Activated T-cell treated with anti-CD3 and anti-CD28 coated beads for 24 hours (primary cell): ENCODE measurements at places on chromosomes 12 and 14.

GRCh38 chr12:234019-234418 is 20.1 kb upstream of the SLC6A12 start:
- DNase-seq = no peak

GRCh38 chr12:113658006-113658655 is 186.5 kb upstream of the LHX5 start:
- DNase-seq = no peak

DNA sequence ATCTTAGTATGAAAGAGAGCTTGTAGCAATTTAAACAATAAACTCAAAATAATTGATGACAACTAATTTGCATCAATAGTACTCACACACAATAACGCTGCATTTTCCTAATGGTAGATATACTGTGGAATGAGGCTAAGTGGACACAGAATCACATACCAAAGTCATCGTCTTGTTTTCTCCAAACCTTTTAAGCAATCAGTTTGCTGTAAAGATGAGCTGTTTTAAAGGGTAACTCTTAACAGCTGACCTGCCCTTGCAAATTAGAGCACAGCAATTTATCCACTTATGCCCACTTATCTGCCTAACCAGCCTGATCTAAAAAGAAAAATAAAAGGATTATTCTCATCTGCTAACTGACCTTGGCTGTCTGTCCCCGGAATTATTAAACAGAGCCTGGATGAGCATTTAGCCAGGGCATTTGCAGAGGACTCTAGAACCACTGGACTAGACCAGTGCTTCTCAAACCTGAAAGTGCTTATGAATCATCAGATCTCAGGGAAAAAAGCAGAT is 174.3 kb upstream of the BCL2L14 start:
- DNase-seq = no peak

DNA sequence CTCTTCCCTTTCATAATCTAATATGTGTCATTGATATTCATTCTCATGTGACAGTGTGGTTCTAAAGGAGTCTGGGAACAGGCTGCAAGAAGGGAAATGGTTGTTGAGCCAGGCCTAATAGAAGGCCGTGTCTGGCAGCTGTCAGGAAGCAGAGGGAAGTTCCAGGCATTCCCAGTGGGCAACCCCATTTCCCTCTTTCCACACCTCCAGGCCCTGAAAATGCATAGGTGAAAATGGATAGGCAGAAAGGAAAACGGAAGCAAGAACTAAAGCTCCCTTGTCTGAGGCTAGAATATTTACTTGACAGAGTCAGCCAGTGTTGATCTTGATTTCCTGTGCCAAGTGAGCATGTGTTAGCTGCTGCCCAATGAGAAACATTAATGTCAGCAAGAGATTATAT is 97.7 kb downstream of the PPM1A start:
- DNase-seq = no peak

GRCh38 chr12:28893365-28893764 is 255.7 kb upstream of the FAR2 start:
- DNase-seq = no peak

DNA sequence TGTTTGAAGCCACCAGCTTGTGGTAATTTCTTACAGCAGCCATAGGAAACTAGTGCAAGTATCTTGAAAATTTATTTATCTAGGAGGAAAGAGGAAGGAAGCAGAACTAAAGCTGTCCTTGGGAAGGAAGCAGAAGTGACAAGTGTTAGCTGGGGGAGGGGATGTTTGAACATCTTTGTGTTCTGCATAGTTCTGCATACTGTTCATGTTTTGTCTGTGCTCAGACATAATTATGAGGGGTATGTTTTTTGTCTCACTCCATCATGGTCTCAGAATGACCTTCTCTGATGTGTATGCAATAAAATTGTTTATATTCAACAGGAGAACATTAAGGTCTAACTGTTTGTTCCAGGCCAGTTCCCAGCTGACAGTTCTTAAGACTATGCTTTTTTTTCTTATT is 606.5 kb downstream of the GALC start:
- DNase-seq = no peak

DNA sequence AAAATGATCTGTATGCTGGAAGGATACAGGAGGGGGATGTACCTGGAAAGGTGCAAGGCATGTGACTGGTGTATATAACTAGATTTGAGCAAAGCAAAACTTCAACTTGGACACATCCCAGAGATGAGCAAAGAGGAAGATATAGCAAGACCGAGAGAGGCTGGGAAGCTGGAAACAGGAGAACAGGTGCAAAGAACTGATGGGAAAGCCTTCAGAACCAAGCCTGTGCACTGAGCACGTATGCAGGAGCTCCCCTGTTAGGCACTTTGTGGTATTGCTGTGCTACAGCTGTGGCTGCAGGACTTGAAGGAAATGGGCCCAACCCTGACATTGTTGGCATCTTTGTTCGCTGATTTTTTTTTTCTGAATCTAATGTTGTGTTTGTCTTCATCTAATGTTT is 120.7 kb upstream of the PWP1 start:
- no peak for DNase-seq

DNA sequence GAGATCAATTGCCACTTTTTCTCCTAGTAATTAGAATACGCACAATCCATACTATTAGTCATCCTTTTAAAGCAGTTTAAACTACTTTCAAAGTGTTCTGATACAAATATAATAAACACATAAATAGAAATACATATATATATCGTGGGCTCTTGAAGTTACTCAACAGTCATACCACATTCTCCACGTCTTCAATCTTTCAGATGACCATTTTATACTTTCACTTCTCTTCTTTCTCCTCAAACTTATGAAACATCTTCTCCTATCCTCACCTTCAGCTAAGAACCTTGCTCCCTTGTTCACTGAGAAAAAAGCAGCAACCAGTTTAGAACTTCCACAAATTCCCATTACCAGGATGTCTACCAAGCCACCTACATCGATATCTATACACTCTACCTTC is 19.2 kb downstream of the CEP290 start:
- DNase-seq = no peak

GRCh38 chr14:54640506-54640905 is 73.6 kb downstream of the SAMD4A start:
- DNase-seq = no peak

DNA sequence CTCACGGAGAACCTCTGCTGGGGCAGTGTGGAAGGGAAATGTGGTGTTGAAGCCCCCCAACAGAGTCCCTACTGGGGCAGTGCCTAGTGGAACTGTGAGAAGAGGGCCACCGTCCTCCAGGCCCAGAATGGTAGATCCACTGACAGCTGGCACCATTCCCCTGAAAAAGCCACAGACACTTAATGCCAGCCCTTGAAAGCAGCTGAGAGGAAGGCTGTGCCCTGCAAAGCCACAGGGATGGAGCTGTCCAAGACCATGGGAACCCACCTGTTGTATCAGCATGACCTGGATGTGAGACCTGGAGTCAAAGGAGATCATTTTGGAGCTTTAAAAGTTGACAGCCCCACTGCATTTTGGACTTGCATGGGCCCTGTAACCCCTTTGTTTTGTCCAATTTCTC is 363.5 kb upstream of the PRICKLE1 start:
- DNase-seq = no peak

- DNase-seq = no peak
Measured at GRCh38 chr12:108442067-108442466, 73.0 kb upstream of the FICD start.

DNA sequence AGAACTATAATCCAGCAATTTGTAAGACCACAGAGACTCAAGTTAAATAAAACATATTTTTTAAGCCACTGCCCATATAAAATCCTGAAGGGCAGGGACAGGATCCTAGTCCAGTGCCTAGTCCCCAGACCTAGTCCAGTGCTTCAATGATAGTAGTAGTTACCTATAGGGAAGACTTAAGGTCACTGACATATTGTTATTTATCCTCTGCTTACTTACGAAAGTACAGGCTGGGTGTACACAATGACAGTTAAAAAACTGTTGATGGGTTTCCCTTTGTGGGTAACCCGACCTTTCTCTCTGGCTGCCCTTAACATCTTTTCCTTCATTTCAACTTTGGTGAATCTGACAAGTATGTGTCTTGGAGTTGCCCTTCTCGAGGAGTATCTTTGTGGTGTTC is 192.5 kb downstream of the SLC25A21 start:
- DNase-seq = no peak

DNA sequence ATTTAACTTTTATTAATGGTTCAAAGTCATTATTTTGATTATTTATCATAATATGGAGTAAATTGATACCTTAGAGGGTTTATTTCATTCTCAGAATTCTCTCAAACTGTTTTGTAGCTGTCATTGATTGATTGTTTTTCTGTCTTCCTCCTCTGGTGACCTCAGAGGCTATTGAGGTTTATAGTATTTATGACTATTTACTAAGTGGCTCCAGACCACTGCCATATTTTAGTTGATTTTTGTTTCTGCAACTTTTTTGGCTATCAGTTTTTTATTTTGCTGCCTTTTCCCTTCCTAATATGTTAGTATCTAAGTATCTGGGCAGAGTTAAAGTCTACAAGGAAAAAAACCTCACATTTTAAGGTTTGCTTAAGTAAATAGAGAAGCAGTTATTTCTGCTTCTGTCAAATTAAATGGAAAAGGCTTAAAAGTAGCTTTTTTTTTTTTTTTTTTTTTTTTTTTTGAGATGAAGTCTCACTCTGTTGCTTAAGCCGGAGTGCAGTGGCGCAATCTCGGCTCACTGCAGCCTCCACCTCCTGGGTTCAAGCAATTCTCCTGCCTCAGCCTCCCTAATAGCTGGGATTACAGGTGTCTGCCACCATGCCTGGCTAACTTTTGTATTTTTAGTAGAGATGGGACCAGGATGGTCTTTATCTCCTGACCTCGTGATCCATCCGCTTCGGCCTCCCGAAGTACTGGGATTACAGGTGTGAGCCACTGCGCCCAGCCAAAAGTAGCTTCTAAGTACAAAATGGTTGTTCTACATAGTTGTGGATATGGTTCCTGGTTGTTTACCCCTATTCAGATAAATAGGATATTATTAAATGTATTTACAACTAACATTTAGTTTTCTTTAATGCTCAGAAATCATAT is 8.2 kb downstream of the MDM2 start:
- DNase-seq = no peak

- no peak for DNase-seq
Measured at GRCh38 chr12:54204316-54204715, 15.5 kb upstream of the SMUG1 start.

- DNase-seq = no peak
Measured at GRCh38 chr14:47490353-47490752, 185.1 kb downstream of the MDGA2 start.

DNA sequence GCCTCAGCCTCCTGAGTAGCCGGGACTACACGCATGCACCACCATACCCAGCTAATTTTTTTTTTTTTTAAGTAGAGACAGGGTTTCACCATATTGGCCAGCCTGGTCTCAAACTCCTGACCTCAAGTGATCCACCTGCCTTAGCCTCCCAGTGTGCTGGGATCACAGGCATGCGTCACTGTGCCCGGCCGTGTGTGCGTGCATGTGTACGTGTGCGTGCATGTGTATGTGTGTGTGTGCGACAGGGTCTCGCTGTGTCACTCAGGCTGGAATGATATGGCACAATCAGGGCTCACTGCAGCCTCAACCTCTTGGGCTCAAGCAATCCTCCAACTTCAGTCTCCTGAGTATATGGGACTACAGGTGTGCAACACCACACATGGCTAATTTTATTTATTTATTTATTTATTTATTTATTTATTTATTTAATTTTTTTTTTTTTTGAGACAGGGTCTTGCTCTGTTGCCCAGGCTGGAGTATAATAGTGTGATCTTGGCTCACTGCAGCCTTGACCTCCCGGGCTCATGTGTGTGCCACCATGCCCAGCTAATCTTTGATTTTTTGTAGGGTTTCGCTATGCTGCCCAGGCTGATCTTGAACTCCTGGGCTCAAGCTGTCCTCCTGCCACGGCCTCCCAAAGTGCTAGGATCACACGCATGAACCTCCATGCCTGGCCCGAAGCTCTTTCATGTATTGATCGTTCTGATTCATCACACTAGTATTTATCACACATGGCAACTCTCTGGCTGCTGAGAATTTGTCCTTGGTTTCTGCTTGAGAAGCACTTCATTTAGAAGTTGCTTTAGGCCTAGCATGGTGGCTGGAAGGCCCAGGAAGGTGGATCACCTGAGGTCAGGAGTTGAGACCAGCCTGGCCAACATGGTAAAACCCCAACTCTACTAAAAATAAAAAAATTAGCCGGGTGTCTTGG is 35.9 kb upstream of the CLIP1 start:
- DNase-seq = no peak

DNA sequence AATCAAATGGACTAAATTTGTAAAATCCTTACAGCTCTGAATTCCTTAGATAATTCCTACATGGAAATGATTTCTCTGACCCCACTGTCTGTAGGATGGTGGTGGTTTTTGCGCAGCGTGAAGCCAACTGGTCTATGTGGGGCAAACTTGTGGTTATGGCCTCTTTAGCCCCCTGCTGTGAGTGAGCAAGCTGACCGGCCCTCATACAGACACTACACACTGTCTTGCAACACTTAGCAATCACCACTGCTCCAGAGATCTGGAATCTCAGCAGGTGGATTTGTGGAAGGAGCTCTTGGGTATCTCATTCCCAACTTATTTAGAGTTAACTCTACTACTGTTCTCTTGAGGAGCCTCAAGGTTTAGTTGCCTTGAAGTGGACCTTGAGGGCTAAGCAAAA is 70.2 kb downstream of the SCN8A start:
- DNase-seq = no peak

DNA sequence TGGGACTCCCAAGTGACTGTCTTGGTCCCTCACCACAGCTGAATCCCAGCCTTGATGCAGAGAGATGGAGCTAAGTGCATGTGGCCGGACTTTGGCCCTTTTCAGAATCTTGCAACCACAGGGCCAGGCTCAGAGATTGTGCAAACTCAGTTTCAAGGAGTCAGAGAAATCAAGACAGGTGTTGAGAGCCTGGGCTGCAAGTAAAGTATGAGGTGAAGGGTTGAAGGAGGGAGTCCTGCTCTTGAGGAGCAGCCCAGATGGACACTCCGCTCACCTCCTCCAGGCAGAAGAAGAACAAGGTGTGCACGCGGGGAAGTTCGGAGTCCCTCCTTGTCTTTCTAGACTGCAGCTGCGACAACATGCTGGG is 6.3 kb upstream of the BMP4 start:
- DNase-seq = no peak

DNA sequence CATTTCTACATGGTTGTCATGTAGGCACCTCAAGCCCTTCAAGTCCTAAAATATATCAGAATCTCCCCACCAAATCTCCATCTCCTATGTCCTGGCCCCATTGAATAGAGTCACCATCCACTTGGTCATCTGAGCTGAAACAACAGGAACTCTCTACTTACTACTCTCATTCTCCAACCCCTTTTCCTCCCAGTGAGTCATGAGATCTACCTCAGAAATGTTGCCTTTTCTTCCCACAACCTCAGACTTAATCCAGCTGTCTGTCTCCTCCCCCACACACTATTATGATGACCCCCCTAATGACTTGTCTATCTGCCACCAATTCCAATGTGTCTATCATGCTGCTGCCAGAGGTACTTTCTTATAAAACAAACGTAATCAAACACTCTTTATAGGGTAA is 72.3 kb upstream of the TMEM263 start:
- no peak for DNase-seq

GRCh38 chr14:36518586-36519430 is 1.2 kb downstream of the NKX2-1 start:
- DNase-seq = no peak

DNA sequence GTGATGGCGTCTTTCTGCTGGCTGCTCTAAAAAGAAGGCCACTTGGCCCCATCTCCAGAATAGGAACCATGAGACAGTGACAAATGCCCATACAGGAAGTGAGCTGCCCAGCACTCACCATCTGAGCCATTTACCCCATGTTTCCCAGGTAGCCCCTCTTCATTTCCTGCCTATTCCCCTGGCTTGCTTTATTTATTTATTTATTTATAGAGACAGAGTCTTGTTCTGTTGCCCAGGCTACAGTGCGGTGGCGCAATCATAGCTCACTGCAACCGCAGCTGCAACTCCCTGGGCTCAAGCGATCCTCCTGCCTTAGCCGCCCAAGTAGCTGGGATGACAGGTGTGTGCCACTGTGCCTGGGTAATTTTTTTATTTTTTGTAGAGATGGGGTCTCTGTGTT is 71.2 kb downstream of the RIN3 start:
- DNase-seq = no peak
